Activated naive CD4-positive, alpha-beta T cell treated with anti-CD3 and anti-CD28 coated beads, Interleukin-2, amount 10 ng/mL, durations not matched to agents 7 days and 5 days (primary cell): ENCODE measurements at places on chromosomes 1 and 21.

DNA sequence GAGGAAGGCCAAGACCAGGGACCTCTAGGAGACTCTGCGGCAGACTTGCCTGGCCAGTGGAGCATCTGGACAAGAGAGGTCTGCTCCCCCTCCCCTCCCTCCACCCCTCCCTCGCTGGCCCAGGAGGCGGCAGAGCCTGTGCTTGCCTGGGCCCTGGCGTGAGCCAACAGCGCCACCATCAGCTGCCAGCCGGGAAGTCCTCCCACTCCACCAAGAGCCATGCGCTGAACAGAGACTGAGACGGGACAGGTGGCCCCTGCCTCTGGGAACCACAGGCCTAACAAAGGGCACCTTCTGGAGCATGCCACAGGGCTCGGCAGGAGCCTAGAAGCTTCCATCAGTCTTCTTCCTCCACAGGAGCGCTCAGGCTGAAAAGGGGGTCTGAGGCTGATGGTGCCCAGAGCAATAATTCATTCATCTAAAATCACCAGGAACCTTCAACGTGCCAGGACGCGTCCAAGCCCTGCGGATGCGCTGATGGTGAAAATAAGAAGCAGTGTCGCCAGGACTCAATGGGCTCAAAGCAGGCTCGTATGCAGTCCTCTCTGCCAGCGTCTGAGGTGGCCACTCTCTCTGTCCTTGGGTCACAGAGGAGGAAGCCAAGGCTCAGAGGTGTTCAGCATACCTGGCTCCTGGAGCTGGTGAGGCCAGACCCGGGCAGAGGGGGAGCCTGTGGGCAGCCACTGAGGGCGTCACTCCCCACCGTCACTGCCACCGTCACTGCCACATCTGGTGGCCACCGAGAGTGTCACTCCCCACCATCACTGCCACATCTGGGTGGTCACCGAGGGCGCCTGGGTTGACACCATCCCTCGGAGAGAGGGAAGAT is 161.2 kb downstream of the NPHP4 start:
- no peak for DNase-seq

DNA sequence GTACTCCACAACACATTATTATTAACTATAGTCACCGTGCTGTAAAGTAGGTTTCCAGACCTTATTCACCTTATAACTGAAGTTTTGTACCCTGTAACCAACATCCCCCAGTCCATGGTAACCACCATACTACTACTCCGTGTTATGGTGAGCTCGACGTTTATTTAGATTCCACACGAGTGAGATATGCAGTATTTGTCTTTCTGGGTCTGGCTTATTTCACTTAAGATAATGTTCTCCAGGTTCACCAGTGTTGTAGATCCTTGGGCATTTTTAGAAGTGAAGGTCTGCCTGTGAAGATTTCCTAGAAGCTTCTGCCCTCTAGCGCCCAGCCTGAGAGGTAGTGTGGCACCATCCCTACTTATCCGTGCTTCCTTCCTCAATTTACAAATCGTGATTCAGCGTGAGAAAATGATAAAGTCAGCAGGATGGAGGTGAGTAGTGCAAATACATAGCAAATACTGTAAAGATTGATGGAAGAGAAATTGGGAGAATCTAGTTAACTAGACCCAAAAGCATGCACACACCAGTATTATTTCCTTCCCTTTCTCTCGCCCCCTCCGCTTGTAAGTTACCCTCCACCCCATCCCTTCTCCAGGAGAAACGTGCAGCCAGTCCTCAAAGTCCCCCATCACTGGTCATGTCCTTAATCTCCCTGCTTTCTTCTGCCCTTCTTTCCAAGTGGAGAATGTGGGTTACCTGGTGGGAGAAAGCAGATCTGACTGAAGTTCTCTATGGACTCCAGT is 36.0 kb upstream of the DISC1 start:
- peak; percentile 65 for DNase-seq

DNA sequence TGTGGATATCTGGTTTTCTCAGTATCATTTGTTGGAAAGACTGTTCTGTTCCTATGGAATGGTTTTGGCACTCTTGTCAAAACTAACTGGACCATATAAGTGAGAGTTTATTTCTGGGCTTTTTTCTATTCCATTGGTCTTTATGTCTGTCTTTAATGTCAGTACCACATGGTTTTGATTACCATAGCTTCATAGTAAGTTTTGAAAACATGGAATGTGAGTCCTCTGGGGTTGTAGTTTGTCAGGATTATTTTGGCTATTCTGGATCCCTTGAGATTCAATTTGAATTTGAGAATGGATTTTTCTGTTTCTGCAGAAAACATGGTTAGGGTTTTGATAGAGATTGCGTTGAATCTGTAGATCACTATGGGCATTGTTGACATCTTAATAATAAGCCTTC is 107.9 kb downstream of the ZFYVE9 start:
- no peak for DNase-seq

- no peak for DNase-seq
These were observed 545.2 kb downstream of the MRPL39 start for GRCh38 chr21:25062061-25062460.

DNA sequence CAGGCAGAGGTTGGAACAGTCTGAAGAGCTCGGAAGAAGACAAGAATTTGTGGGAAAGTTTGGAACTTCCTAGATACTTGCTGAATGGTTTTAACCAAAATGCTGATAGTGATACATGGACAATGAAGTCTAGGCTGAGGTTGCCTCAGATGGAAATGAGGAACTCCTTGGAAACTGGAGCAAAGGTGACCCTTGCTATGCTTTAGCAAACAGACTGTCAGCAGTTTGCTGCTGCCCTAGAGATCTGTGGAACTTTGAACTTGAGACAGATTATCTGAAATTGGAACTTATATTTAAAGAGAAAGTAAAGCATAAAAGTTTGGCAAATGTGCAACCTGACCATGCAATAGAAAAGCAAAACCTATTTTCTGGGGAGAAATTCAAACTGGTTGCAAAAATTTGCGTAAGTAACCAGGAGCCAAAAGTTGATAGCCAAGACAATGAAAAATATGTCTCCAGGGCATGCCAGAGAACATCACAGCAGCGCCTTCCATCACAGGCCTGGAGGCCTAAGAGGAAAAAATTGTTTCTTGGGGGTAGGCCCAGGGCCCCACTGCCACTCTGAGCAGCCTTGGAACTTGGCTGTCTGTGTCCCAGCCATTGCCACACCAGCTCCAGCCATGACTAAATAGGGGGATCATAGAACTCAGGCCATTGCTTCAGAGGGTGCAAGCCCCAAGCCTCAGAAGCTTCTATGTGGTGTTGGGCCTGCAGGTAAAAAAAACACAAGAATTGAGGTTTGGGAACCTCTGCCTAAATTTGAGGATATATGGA is 675.3 kb downstream of the LTN1 start:
- DNase-seq, result no peak

DNA sequence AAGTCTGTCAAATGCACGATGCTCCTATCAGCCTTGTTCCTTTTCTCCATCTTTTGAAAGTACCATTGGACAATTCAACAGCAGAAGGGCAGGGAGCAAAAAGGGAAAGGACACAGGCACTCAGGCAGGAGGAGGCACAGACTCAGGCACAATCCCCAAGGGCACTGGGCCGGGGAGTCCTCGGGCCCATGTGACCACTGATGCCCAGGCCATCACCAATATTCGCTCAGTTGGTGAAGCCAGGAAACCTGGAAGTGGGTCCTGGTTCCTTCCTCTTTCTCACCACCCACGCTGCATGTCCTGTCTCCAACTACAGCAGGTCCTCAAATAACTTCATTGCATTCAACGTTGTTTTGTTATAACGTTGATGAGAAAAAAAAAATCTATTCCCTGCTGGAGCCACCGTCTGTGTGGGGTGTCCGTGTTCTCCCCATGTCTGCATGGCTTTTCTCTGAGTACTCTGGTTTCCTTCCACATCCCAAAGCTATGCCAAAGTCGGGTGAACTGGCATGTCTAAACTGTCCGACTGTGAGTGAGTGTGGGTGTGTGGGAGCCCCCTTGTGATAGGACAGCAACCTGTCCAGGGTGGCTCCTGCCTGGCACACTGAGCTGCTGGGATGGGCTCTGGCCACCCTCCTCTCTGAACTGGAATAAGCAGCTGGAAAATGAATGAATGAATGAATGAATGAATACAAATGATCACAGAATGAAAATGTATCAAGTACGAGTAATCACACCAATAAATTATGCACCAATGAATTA is 12.5 kb downstream of the NID1 start:
- DNase-seq, result no peak

GRCh38 chr1:221739018-221739676 is 2.7 kb downstream of the DUSP10 start:
- DNase-seq, result no peak

DNA sequence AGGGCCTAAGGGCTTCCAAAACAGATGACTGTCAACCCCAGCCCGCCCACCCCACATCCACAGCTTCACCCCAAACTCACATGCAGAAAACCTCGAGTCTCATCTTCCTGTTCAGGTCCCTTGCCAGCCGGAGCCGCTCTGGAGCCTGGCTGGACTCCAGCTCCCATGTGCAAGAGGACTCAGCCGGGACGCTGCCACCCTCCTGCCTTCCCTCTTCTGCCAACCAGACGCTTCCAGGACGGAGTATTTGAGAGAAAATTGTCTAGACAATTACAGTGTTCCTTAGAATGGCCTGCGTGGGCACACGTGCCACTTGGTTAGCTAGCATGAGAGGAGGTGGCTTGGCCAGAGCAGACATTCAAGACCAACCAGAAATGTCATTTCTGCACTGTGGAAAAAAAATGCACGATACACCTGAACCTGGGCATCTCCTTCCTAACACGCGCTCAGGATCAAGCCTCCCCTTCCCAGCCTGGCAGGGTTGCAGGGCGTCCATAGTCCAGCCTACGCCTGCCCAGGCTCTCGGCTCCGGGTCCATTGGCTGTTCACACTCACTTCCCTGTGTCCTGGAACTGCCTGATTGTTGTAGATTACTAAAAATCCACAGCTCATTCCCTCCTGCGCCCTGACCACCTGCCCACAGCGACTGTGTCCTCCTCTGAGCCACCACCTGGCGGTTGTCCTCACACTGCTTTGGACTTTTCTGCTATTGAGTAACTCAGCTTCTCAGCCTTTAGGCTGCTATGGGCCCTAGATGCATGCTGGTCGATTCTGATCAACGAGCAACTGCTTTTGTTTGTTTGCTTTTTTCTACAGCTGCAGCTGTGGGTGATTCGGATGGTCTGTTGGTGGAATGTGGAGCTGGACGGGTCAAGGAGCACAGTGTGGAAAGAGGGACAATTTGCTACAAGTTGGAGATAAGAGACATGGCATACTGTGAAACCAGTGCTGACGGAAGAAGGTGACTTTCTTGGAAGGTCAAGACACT is at the start of gene CLDN14:
Gene CLDN14, minus strand, starts transcription at position 708 of the 988 bp plus-strand sequence. CDS start 18,427 bp downstream, outside the sequence.
- no peak for DNase-seq

GRCh38 chr1:83905315-83905907 is 93.5 kb downstream of the TTLL7 start:
- no peak for DNase-seq

DNA sequence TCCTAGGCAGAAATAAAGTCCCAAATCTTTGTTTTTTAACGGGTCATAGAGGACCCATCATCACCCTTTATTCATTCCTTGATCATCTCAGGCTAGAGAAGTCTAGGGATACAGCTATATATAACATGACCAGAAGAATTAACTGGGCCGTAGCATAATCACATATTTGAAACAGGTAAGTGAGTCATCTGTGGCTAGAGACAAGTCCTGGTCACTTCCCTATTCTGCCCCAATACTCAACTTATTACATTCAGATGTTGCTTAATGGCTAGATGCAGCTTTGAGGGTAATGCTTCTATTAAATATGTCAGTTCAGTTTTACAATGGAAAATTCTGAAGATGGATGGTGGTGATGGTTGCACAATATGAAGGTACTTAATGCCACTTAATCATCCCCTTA is 47.0 kb downstream of the EXO1 start:
- no peak for DNase-seq

GRCh38 chr1:245779797-245780755 is 625.3 kb downstream of the KIF26B start:
- DNase-seq, result no peak

- DNase-seq, result no peak
These were observed 37.8 kb downstream of the CYP4A11 start for GRCh38 chr1:46903481-46903880.

GRCh38 chr1:86956221-86956620 is 41.8 kb downstream of the HS2ST1 start:
- no peak for DNase-seq

GRCh38 chr21:28439251-28439650 is 553.4 kb downstream of the LTN1 start:
- DNase-seq, result no peak

GRCh38 chr1:119475866-119476439 is 31.1 kb upstream of the HSD3B1 start:
- peak; percentile 54 for DNase-seq

DNA sequence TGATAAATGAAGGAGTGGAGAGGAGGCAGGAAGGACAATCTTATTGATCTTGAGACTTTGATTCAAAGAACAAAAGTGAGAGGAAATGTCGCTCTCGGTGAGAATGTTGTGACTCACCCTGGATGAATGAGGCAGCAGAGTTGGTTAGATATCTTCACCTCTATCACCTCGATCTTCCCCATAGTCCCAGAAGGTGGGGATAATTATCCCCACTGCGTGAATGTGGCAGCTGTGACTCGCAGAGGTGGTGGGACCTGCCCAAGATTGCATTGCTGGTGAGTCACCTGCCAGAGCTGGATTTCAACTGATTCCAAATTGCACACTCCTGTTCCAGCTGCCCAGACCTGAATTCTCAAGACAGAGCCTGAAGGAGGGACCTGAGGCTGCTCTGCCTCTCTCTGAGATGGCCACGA is 105.0 kb downstream of the MATN1 start:
- no peak for DNase-seq

DNA sequence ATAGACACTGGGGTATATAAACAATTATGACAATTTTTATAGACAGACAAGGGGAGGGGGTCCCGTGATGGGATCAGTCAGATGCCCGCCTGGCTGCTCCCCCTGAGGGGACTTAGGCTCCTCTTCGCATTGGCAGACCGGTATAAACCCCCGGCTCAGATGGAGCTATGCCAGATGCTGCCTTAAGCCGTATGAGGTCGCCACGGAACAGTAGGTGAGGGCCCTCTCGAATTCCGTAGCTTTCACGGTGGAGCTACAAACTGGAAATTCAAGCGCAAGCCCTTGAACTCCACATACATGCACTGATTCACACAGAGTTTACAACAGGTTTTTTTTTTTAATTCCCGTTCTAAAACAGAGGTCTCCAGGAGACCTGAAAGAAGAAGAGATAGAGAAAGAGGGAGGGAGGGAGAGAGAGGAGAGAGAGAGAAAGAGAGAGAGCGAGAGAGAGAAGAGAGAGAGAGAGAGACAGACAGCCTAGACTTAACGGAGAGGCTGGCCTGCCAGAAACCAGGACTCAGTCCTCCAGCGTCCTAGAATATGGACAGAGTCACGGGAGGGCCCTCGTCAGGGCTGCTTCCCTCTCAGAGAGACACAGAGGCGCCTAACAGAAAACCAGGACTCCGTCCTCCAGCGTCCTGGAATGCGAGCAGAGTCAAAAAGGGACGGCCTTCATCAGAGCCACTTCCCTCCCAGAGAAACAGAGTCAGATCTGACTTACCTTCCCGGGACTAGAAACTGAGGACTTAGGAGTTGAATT is 24.4 kb upstream of the TMEM54 start:
- DNase-seq, result no peak

- DNase-seq, result no peak
These were observed 46.4 kb downstream of the AJAP1 start for GRCh38 chr1:4700801-4701200.
